Fibroblast of skin of left quadriceps (primary cell): ENCODE measurements at places on chromosomes 2 and 18.

GRCh38 chr2:29276151-29276550 is 160.9 kb downstream of the CLIP4 start:
- no peak for DNase-seq

DNA sequence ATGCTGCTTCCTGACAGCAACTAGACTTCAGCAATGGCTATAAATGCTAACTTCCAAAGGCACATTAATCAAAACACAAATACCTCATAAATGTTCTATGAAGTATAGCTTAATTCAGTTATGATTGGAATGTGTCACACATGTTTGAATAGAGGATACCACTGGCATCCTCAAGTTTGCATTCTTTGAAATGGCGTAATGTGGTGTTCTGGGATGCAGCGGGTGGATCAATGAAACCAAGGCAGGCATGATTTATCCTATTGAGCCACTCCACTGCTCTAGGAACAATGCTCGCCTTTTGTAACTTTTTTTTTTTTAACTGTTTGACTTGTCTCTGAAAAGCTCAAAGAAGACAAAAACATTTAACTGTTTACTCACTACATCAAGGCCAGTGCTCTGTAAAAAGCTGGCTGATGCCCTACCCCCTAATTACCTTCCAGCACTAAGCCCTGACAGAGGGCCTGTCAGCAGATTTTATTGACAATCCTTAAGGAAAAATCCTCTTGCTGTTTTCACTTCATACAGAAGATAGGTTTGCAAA is 278.8 kb upstream of the SESTD1 start:
- peak; percentile 78 for DNase-seq

DNA sequence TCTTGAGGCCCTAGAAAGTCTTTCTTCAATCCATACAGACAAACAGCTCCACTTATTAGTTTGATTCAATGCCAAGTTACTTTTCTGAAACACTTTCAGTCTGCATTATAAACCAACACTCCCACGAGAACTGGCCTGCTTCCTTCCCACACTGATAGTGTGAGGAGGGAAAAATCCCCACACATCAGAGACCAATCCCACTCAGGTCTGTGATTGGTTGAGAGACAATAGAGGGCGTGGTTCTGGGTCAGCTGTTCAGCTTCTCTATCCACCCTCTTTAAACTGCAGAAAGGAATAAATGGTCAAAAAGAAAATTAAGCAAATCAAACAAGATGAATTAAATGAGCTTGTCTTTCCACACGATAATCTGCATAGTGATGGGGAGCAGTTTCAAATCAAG is 152.5 kb downstream of the NRP2 start:
- no peak for DNase-seq

DNA sequence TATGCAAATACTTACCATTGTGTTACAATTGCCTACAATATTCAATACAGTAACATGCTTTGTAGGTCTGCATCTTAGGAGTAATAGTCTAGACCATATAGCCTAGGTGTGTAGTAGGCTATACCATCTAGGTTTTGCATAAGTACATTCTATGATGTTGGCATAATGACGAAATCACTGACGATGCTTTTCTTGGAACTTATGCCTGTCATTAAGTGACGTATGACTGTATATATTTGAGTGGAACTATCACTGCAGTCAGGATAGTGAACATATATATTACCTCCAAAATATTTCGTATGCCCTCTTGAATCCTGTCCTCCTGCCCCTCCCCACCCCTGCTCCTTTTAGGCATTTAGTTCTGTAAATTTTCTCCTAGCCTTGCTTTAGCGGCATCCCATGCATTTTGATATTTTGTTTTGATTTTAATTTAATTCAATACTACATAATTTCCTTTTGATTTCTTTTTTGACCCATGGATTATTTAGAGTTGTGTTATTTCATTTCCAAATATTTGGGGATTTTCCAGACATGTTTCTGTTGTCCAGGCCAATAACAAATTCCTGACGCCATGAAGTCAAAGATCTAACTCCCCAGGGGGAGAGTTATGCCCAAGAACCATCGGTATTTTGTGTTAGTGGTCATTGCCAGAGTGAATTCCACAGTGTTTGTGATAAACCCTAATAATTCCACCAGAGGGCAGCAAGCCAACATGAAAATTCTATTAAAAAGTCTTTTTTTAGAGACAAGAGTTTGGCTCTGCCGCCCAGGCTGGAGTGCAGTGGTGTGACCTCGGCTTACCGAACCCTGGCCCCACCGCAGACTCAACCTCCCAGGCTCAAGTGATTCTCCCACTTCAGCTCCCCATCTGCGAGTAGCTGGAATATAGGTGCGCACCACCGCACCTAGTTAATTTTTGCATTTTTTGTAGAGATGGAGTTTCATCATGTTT is 24.2 kb upstream of the CASP8 start:
- DNase-seq: peak; percentile 61

DNA sequence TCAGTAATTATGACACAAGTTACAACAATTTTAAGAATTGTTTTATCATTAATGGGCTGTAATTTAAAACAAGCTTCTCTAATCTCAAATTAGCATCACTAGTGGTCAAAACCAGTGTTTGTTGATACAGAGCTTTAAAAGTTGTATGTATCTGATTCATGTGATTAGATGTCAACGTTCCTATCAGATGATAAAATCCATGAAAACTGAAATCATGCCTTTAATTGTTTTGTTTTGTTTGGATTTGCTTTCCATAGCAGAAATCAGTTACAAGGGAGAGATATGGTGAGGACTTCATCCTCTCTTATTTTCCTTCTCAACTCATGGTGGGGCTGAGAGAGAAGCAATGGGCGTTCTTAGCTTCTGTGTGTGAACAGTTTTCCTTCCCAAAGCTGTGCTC is 469.6 kb downstream of the PID1 start:
- no peak for DNase-seq

- no peak for DNase-seq
These were observed 45.2 kb downstream of the PRKCE start for GRCh38 chr2:45696708-45697107.
